ENCODE measurements at places on chromosomes 6 and 20.

DNA sequence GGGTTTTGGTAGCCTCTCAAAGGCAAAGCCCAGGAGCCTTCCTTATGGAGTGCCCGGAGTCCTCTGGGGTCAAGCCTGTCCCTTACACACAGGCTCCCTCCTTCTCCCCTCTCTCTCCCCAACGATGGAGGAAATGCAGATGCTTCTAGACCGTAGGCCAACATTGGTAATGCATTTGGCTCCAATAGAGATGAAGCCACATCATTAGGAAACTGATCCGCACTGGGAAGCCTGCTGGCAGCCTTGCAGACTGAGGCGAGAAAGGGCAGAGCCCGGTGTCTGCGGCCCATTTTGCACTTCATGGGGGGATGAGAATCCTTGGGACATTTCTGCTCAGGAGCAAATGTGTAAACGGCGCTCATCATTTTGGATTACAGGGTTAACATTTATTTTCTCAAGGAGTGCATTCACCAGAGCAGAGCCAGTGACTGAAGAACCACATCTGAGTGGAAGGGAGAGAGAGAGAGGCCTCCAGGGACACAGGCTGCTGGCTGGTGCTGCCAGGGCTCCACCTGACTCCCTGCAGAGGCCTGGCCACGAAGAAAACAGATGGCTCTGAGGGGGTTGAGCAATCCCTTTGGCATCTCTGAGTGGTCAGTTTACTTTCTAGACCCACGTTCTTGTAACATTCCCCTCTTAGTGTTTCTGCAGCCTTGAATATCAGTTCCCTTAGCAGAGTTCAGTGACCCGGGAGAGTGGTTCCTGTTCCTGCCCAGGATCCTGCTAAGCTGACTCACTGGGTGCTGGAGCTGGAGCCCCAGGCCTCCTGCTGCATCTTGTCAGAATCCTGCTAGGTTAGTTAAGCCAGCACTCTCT lies 4.4 kb upstream of the CST3 start:
- DNase-seq = peak; percentile 76

GRCh38 chr20:57375652-57376230 lies 15.5 kb upstream of the RBM38 start:
- DNase-seq = no peak

- no peak for DNase-seq
Measured at GRCh38 chr20:9334866-9335265, 179.5 kb upstream of the LAMP5 start.

GRCh38 chr6:124661097-124661661 lies 301.1 kb upstream of the RNF217 start:
- no peak for DNase-seq

GRCh38 chr6:159713984-159714383 lies 13.3 kb upstream of the WTAP start:
- DNase-seq = no peak

DNA sequence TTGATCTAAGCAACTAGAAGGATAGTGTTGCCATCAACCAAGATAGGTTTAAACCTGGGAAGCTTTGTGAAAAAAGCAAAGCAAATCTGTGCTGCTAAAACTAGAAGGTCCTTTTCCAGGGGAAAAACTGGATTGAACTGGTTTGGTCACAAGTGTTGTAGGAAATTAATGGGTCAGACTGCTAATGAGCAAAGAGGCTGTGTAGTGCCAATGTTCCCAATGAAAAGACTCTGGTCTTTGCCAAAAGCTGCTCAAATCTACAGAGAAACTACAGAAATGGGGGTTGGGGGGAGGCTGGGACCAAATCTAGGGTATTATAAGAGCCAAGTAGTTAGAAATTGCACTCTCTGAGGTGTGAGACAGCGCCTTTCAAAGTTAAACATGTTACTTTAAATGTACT lies 85.0 kb downstream of the PLCG1 start:
- no peak for DNase-seq

DNA sequence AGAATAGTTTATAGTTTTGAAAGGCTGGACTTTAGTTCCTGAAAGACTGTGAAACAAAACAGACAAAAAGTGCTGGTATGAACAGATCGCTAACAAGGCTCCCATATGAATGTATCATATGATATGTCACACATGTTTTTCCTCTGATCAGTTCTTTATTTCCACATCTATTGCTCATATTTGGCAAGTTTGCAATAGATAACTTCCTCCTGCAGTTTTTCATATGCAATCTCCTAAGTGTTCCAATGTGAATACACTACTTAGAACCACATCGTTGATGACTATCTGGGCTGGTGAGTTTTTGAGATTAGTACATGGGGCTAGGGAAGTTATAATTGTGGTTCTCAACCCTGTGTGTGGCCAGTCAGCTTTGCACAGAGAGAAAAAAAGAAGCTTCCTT lies 23.1 kb downstream of the CRYBG1 start:
- DNase-seq = peak; percentile 73

DNA sequence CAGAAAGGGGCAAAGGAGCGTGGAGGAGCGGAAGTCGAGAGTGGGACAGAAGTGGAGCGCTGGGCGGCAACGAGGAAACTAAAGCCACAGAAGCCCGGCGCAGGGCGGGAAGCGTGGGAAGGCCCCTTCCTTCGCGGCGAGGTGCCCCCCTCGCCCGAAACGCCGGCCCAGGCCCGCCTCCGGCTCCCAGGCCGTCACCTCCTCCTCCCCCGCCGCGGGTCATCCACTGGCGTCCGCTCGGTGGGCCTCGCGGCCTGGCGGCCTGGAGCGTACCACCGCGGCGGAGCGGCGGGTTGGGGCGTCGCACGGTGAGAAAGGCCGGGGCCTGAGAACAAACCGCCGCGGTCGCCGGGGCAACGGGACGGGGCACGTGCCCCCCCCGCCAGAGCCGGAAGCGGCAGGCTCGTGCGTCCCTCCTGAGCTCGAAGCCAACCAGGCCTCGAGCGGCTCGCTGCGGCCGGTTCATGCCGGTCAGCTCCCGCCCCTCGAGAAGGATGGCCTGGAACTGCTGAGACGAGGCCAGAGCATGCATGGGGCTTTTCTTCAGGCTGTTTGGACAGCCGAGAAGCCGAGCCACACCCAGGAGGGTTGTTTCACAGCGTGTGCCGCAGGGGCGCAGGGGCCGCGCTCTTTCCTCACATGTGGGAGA lies at the start of gene TCP11:
Gene TCP11 (minus strand): TSS at position 333 of the 649 bp plus-strand sequence. CDS start 469 bp downstream, outside the sequence.
- peak; percentile 39 for DNase-seq

GRCh38 chr6:90911642-90912041 lies 324.8 kb upstream of the MAP3K7 start:
- no peak for DNase-seq

- DNase-seq = no peak
Measured at GRCh38 chr20:5041433-5041832, 40.1 kb upstream of the SLC23A2 start.

- DNase-seq = no peak
Measured at GRCh38 chr6:2310042-2310441, 64.6 kb upstream of the GMDS start.

- DNase-seq = no peak
Measured at GRCh38 chr6:73027691-73028090, 197.6 kb downstream of the KHDC1L start.

GRCh38 chr6:167760979-167761793 lies 65.5 kb upstream of the AFDN start:
- no peak for DNase-seq

DNA sequence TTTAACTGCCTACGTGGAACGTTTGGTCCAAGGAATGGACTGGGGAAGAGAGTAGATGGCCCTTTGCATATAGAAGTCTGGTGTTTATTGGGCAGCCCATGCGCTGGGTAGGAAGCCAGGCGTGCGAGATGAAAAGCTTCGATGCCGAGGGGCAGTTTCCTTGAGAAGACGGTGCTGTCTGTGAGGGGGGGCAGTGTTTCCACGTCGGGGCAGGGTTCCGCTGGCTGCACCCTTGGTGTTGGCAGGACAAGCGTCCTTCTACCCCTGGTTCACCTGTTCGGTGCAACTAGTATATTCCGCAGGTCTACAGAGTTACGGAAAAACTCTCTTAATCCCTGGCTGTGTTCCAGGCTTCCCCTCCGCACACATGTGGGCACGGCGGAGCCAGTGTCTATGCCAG lies 88.2 kb downstream of the SMOC2 start:
- DNase-seq = no peak

DNA sequence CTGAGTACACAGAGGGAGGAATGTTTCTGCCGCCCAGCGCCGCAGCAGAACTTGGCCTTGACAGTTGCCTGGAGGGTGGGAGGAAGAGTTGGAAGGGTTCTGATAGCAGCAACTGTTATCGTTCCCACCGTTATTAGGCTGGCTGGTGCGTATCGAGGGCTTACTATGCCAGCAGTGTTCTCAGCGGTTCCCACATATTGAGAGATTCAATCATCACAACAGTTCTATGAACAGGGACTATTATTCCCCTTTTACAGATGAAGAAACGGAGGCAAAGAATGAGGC lies 380.1 kb upstream of the SULF2 start:
- no peak for DNase-seq

GRCh38 chr6:144500892-144501291 lies 215.8 kb downstream of the UTRN start:
- no peak for DNase-seq

GRCh38 chr6:82185948-82186535 lies 61.5 kb downstream of the IBTK start:
- no peak for DNase-seq

DNA sequence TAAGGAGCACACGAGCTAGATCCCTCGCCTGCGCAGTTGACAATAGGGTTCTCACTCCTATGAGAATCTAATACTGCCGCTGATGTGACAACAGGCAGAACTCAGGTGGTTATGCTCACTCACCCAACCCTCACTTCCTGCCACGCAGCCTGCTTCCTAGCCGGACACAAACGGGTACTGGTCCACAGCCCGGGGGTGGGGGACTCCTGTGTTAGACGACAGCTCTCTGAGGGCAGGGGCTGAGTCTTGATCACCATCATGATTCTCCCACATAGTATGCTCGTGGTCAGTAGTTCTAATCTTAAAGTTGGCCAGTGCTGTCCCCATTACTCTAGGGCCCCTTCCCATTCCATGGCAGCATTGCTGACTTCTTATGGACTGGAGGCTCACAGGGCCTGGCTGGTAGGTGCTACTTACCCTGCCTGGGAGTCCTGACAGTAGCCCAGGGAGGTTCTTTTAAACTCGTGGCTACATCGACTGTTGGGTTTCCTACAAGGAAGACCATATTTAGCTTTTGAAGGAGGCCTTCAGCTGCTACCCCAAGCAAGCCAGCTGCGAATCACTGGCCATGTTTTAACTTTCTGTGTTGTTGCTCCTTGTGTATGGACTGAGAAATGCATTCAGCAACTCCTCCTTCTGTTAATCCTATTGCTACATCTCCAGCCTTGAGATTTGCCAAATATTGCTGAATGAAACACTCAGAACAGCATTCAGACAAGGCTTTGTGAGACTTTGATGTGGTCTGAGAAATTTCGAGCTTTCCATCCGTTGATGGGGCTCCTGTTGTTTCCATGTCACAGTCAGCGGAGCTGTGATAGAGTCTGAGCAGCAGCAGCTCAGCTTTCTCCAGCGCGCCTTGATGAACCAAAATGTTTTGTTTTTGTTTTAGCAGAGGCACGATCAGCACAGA lies 300.3 kb downstream of the NRN1 start:
- DNase-seq = no peak

DNA sequence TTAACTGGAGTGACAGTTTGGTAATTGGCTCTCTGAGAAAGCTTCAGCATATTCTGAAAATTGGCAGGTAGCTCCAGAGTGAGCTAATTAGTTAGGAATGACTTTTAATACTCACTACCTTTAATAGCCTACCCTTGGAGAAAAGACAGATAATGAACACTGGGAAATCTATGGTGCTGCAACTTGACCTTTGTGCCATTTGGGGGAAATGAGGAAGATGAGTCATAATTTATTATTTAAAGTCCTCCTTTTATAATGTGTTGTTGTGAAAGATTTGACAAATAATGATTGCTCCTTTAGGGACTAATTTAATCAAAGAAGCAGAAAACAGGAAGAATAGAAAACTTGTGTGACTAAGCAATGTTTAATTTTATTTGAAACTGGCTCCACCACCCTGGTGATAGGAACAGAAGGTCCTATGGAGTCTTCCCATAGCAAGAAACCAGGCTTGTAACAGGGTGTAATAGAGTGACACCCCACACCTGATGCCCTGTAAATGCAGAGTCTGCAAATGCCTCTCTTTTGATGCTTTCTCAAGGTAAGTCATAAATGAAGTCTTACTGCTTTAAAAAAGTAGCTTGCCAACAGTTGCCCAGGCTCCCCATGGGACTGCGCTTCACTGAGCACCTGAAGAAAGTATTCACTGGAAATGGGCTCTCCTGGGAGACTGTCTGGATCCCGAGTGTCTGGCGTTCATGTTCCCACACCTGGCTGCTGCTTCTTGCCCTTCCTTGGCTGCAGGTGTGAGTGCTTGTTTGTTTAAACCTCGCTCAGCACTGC lies 134.4 kb downstream of the LRRC1 start:
- no peak for DNase-seq

DNA sequence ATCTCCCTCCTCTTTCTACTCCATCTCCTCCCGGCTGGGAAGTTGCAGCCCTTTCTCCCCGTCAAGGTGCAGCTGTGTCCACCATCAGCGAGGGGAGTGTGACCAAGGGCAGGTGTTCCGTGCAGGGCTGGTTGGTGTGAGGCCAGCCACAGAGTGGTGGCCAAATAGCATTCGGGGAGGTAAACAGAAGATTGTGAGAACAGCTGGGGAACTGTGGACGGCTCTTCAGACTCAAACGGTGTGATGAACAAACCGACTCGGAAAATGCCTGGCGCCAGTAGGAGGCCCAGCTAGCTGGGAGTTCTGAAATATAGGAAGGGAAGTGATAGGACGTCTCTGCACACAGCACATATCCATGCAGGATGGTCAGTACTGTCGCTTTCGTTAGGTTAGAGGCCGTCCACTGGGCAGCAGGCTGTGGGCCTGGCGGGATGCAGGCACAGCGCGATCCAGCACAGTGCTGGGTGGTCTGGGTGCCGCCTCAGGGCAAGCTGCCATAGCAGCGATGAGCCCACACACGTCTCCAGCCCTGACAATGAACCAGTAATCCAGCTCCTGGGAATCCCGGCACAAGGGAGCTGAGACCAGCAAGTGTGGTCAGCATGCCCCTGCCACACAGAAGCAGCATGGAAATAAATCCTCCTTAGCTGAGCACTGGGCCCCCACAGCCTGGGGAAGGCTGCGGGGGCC lies 258.1 kb downstream of the TAF4 start:
- DNase-seq = no peak

DNA sequence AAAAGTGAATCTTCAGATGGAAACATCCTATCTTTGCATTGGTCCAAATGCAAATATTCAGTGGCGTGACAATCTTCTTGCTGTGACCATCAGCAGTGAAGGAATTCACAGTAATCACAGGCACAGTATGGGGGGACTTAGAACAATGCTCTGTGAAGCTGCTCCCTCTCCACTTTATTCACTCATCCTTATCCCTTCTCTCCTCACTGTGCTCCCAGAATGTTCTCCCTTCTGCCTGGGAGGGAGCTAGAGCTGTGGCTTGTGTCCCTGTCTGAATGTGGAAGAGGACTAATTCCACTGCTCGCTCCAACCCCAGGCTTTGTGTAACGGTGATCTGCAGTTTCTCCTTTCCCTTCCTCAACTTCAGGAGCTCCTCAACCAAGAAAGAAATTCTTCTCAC lies 243.7 kb downstream of the ALDH8A1 start:
- DNase-seq = no peak

GRCh38 chr6:35302604-35303241 lies 5.1 kb downstream of the DEF6 start:
- DNase-seq = peak; percentile 86

- no peak for DNase-seq
Measured at GRCh38 chr20:41889844-41890224, 271.7 kb upstream of the CHD6 start.

Measured in suppressor macrophage treated with lipopolysaccharide for 4 hours (primary cell).